ENCODE measurements at places on chromosomes 4 and X.

DNA sequence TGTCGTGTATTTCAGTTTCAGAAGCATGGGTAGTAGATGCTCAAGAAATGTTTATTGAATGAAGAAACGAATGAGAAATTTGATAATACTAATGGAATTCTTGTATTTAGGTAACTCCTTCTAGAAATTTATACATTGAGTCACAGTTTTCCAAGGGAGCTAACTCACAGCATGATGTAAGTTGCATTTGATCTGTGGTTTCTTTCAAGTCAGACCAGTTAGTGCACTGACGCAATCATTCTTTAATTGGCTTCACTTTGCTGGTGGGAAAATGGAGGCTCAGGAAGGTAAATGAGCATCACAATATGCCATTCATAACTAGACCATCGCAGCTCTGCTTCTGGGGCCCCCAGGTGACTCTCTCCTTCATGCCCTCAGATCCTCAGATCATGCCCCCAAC, 17.3 kb upstream of the CWH43 start:
- DNase-seq, result no peak

DNA sequence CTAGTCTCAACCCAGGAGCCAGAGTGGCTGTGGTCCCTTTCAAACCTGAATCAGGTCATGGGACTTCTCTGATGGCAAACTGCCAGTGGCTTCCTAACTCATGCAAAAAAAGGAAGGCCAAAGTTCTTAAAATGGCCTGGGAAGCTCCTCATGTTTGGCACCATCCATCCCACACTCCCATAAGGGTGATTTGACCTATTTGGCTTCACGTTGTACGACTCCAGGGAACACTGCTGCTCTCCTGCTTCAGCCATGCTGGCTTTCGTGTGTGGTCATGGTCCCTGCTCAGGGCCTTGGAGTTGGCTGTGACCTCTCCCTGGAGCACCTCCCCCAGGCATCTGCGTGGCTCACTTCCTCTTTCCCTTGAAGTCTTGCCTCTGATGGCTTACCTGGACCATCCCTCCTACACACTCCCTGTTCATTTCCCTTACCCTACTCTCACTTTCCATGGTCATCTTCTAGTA, 12.8 kb upstream of the TMSB4X start:
- no peak for DNase-seq

- DNase-seq, result no peak
These were observed 95.7 kb upstream of the IL15 start for GRCh38 chr4:141540643-141541042.

DNA sequence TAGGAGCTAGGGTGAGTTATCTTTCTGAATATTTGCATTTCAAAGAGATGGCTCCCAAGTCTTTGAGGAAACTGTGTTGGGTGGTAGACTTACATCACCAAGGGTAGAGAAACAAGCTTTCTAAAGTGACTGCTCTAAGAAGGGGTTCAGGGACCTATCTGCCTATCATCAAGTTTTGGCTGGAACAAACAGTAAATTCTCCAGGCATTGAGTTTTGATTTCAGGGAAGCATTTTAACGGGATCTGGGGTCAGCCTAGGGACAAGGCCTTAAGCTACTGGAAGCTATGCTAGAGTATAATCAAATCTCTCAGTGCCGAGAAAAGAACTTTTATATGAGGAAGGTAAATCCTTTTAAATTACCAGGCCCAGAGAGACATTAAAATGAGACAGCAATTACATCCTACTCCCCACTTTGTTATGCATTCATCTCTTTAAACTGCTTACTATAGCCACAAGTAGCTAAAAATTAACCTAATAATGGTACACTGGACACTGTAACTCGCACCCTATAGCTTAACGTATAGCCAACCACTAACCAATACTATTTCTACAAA, 2.0 kb upstream of the NUDT9 start:
- no peak for DNase-seq

- no peak for DNase-seq
These were observed 84.9 kb downstream of the EDA2R start for GRCh38 chrX:66553973-66554372.

- DNase-seq, result no peak
These were observed 205.1 kb downstream of the RASL11B start for GRCh38 chr4:53067125-53067802.

DNA sequence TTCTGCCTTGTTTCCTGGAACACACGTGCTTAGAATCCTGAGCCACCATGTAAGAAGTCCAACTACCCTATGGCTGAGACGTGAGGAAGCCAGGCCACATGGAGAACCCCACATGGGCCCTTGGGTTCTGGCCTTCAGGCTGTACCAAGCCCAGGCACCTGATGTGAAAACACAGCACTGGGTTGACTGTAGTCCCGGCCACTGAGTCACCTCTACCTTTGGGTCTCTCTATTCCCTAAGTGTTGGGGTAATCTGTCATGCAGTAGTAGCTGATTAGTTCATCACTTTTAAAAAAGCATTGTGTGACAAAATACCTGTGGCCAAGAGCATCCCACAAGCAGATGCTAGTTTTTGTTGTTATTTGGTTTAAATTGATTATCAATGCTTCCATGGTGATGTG, 24.3 kb downstream of the CFAP97 start:
- DNase-seq, result no peak

Measured in T-cell (primary cell).